ENCODE measurements at places on chromosomes 3 and 15. TPM values are rescaled to one million over a fixed set of nuclear protein-coding genes. Genes with fewer than 3 reads are reported as not detected.

The SCAANT1 gene
- total RNA-seq: not detected

The SLC22A13 gene
- total RNA-seq: not detected

The P2RY1 gene
- 3.1 TPM for total RNA-seq

The EPHB3 gene
- 2.1 TPM for total RNA-seq

The GOLGA8K gene
- total RNA-seq: not detected

The GOLGA8J gene
- total RNA-seq: not detected

The WNT7A gene
- not detected for total RNA-seq

The ISLR2 gene
- 0.31 TPM for total RNA-seq

The TRA2B gene
- total RNA-seq: 144 TPM

The FOXB1 gene
- total RNA-seq: not detected

The STX19 gene
- not detected for total RNA-seq

The ZIC1 gene
- total RNA-seq: not detected

The GLDN gene
- total RNA-seq: 9.4 TPM

The TPRG1 gene
- total RNA-seq: 0.41 TPM
